ENCODE measurements at places on chromosomes 5 and 9.

GRCh38 chr9:137280474-137281344 is 3.2 kb downstream of the TOR4A start:
- no peak for DNase-seq

DNA sequence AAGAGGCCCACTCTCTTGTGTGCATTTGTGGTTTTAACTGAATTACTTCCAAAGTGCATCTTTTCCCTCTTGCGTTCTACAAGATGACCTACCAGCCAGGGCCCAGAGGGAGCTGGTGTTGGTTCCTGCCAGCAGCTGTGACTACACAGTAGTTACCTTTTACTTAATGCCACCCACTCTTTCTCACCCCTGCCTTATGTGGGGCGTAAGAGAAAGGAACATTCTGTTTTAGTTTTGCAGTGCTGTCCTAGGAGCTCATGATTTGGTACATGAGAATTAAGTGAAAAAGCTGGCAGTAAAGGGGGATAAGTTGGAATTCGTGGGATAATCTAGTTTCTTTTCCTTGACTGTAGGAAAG is 45.4 kb downstream of the RCL1 start:
- no peak for DNase-seq

DNA sequence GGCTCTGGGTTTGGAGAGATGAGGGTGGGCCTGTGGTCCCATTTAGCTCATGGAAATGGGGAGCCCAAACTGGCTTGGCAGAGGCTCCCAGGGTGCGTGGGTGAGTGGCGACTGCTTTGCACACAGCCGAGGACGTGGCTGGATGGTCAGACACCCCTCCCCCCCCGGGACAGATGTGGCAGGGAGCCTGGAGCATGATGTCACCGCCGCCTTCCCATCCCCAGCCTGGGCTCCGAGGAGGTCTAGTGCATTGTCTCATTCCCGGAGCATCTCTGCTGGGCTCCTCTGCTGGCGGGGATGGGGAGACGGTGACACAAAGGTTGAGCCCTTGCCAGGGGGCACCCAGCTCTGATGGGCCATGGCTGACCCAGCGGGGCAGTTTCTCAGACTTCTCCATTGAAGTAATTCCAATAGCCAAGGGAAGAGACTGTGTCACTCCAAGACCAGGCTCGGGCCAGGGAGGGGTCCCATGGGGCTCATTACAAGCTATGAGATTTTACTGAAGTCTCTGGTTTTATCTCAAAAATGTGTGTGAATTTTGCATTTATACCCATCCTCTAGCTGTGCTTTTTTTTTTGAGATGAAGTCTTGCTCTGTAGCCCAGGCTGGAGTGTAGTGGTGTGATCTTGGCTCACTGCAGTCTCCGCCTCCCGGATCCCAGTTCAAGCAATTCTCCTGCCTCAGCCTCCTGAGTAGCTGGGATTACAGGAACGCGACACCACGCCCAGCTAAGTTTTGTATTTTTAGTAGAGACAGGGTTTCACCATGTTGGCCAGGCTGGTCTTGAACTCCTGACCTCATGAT is 36.1 kb downstream of the HMCN2 start:
- no peak for DNase-seq

DNA sequence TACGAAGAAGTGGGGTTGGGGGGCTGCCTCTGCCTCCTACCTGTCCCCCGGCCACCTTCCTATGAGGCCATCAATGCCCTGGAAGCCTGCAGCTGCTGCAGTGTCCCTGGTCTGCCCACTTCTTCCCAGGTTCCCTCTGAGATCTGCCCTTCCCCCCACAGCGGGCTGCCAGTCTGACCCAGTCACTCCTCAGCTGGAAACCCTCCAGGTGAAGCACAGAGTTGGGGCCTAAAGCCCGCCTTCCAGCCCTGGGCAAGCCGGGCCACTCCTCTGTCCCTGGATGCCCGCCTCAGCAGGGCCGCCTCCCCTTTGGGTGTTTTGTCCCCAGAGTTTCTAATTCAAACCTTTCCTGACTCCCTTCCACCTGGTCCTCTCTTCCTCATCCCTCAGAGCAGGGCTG is 137.0 kb downstream of the RXRA start:
- DNase-seq, result no peak

GRCh38 chr5:108339220-108339619 is 42.7 kb downstream of the FBXL17 start:
- DNase-seq, result no peak

- no peak for DNase-seq
These were observed 624.0 kb upstream of the KLF4 start for GRCh38 chr9:108113596-108113995.

DNA sequence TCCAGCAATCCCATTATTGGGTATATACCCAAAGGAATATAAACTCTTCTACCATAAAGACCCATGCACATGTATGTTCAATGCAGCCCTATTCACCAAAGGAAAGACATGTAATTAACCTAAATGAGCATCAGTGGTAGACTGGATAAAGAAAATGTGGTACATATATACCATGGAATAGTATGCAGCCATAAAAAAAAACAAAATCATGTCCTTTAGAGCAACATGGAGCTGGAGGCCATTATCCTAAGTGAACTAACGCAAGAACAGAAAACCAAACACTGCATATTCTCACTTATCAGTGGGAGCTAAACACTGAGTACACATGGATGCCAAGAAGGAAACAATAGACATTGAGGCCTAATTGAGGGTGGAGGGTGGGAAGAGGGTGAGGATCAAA is 27.8 kb downstream of the DTWD2 start:
- DNase-seq, result no peak
